Myocyte (in vitro differentiated cells): ENCODE measurements at places on chromosomes 16 and 17. TPM values are rescaled to one million over a fixed set of nuclear protein-coding genes. Genes with fewer than 3 reads are reported as not detected.

ZNF423 gene
- total RNA-seq, result 0.21 and 1.4 TPM in 2 replicates

RPH3AL gene
- total RNA-seq, result 24.3 and 26.0 TPM in 2 replicates

GRCh38 chr17:61416540-61417363, 17.1 kb downstream of the TBX2 start:
- peak; percentile 92 for DNase-seq

- no peak for DNase-seq
Measured at GRCh38 chr16:54783226-54783625, 147.4 kb upstream of the IRX5 start.

GRCh38 chr17:64016231-64016784, 4.1 kb downstream of the ICAM2 start:
- no peak for DNase-seq

DNA sequence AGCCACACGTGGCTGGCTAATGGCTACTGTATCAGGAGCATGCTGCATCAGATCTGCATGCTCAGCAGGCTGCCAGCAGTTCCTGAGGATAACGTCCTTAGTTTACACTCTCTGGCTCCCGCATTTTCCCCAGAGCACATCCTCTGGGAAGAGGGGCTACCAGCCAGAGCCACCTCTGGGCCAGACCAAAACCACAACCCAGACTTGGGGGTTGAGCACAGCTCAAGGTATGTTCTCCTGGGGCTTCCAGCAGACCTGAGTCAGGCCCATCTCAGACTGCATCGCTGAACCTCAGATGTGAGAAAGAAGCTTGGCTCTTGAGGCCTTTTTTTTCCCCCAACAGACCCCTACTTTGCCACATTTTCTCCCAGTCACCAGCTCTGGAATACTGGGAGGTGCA, 23.7 kb upstream of the WSCD1 start:
- DNase-seq, result no peak

- DNase-seq, result no peak
Measured at GRCh38 chr17:82911822-82912221, 72.0 kb upstream of the ZNF750 start.
